ENCODE measurements at places on chromosomes 7 and 10.

GRCh38 chr10:28248092-28248491, 54.8 kb downstream of the MPP7 start:
- DNase-seq, result no peak

DNA sequence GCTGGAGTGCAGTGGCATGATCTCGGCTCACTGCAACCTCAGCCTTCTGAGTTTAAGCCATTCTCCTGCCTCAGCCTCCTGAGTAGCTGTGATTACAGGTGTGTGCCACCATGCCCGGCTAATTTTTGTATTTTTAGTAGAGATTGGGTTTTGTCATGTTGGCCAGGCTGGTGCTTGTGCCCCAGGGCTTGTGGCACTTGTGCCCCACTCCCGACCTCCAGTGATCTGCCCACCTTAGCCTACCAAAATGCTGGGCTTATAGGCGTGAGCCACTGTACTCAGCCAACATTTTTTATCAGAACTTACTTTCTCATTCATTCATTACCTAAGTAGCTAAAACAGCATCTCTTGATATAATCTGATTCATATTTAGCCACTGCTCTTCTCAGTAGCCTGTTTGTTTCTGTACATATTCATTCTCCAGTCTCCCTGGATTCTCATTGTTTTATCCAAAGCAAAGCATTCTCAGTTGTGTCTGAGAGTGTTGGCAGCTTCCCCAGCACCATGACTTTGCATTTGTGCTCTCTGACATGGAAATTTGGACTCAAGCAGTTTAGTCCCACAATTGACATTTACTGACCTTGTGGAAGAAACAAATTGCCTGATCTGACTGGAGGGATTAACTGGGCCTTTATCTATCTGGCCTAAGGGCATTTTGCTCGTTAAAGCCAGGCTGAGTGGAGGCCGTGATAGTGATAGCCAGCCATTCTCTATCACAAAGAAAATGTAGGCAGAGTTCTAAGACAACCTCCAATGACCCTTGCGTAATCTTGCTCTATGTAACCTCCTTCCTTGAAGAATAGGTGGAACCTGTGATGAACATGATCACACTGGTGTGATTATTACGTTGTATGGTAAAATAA, 44.9 kb downstream of the AKR1B15 start:
- no peak for DNase-seq

- no peak for DNase-seq
These were observed 96.4 kb downstream of the DYNC2I1 start for GRCh38 chr7:158952776-158953175.

GRCh38 chr10:77927402-77928246, 1.1 kb upstream of the DLG5 start:
- no peak for DNase-seq

Data from activated T-cell treated with anti-CD3 and anti-CD28 coated beads for 48 hours (primary cell).